ENCODE measurements at places on chromosomes 1 and 21.

GRCh38 chr1:232282498-232282897 lies 347.4 kb downstream of the SIPA1L2 start:
- no peak for DNase-seq
- no peak overlapping the region for H3K27ac ChIP-seq
- H3K4me3 ChIP-seq: no peak overlapping the region

DNA sequence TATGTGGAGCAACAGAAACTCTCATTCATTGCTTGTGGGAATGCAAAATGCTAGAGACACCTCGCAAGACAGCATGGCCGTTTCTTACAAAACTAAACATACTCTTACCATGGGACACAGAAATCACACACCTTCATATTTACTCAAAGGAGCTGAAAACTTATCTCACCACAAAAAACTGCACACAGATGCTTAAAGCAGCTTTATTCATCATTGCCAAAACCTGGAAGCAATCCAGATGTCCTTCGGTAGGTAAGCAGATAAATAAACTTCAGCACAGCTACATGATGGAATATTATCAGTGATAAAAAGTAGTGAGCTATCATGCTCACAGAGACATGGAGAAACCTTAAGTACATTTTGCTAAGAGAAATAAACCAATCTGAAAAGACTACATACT lies 124.3 kb downstream of the RERE start:
- no peak overlapping the region for H3K27ac ChIP-seq
- no peak for DNase-seq
- H3K27me3 ChIP-seq: no peaks in the 10 kb centered on the region
- H3K4me3 ChIP-seq: no peak overlapping the region
- H3K36me3 ChIP-seq: peaks cover 7% of the 10 kb centered on the region

DNA sequence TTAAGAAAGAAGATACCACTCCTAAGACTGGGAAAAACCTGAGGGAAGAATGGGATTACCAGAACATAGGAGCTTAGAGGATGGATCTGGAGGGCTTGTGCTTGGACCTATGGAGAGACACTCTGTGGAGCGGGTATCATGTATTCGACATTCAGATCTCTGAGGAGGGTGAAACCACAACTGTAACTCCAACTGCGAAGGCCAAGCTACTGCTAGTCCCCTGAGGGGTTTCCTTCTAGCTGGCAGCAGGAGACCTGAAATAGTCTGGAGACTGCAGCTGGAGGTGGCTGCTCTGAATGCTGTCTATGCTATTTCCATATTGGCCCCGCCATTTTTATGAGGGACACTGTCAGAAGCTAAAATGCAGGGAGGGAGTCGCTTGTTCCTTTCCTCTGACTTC lies 462.3 kb downstream of the PTPRC start:
- DNase-seq: no peak
- no peak overlapping the region for H3K27ac ChIP-seq
- H3K4me3 ChIP-seq: no peak overlapping the region
- H3K36me3 ChIP-seq: no peaks in the 10 kb centered on the region
- no peaks in the 10 kb centered on the region for H3K4me1 ChIP-seq
- H3K27me3 ChIP-seq: no peaks in the 10 kb centered on the region

- H3K36me3 ChIP-seq: peaks cover 2% of the 10 kb centered on the region
- H3K27me3 ChIP-seq: no peaks in the 10 kb centered on the region
- DNase-seq: no peak
- H3K4me1 ChIP-seq: no peaks in the 10 kb centered on the region
- H3K4me3 ChIP-seq: no peak overlapping the region
Observed at GRCh38 chr1:211335522-211336157, 9.0 kb downstream of the TRAF5 start.

DNA sequence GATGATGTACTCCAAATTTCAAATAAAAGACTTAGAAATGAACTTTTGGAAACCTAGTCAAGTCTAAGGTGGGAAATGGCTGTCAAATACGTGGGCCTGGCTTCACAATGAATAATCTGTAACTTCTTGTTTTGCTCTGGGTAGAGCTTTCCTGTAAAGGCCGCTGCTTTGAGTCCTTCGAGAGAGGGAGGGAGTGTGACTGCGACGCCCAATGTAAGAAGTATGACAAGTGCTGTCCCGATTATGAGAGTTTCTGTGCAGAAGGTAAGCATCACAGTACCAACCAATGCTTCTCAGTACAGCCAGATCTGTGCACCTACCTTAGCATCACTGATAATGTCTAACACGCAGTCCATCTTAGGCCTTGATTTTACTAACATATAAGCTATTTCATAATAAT lies 73.6 kb downstream of the TPR start:
- no peak overlapping the region for H3K4me3 ChIP-seq
- peaks cover 3% of the 10 kb centered on the region for H3K4me1 ChIP-seq
- H3K27ac ChIP-seq: no peak overlapping the region

- H3K4me3 ChIP-seq: no peak overlapping the region
- DNase-seq: no peak
- H3K27me3 ChIP-seq: no peaks in the 10 kb centered on the region
- no peak overlapping the region for H3K27ac ChIP-seq
- peaks cover 10% of the 10 kb centered on the region for H3K36me3 ChIP-seq
Observed at GRCh38 chr1:185059950-185060571, 14.7 kb downstream of the RNF2 start.

DNA sequence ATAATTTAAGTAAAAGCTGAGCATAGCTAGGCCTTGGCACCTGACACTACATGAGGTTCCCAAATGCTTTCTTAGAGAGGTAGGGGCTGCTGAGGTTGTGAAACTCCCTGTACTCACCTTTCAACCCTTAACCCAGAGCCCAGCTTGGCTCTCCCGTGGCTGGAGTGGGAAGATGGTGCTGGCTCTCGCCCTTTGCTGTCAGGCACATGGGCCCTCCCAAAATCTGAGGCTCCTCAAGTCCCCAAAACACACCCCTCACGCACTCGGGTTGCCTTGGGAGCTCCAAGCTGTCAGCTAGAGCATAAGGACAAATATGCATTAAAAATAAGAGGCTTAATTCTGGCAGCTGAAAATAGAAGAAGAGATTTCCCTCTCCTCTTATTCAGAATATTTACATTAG lies 46.7 kb upstream of the PLPPR4 start:
- no peaks in the 10 kb centered on the region for H3K36me3 ChIP-seq
- DNase-seq: peak; percentile 70
- no peak overlapping the region for H3K4me3 ChIP-seq
- no peaks in the 10 kb centered on the region for H3K4me1 ChIP-seq
- peaks cover 77% of the 10 kb centered on the region for H3K27me3 ChIP-seq

- H3K27ac ChIP-seq: no peak overlapping the region
- DNase-seq: peak; percentile 90
- no peaks in the 10 kb centered on the region for H3K4me1 ChIP-seq
- no peaks in the 10 kb centered on the region for H3K36me3 ChIP-seq
- no peaks in the 10 kb centered on the region for H3K27me3 ChIP-seq
Observed at GRCh38 chr1:71462247-71462646, 381.4 kb upstream of the ZRANB2 start.

- H3K27me3 ChIP-seq: no peaks in the 10 kb centered on the region
- H3K4me3 ChIP-seq: no peak overlapping the region
- DNase-seq: peak; percentile 59
- no peaks in the 10 kb centered on the region for H3K36me3 ChIP-seq
- H3K27ac ChIP-seq: no peak overlapping the region
Observed at GRCh38 chr1:198088360-198089071, 68.3 kb upstream of the NEK7 start.

DNA sequence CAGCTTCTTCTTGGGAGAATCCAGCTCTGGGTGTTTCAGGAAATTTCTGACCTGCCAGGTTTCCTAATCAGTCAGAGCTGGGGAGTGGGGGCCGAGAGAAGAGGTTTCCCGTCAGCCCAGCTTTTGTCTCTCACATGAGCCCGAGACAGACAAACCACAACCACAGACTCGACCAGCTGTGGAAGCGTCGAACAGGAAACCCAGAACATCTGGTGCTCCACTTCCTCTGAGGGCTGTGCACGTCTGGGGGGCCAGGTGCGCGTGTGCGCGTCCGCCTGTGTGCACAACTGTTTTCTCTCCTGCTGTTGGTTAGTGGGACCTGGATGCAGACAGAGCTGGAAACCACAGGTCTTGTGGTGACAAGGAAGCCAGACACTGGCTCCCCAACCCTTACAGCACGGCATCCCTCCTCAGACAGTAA lies 113.0 kb upstream of the SLC25A33 start:
- H3K27ac ChIP-seq: no peak overlapping the region
- DNase-seq: no peak
- H3K4me1 ChIP-seq: peaks cover 7% of the 10 kb centered on the region
- no peaks in the 10 kb centered on the region for H3K27me3 ChIP-seq
- H3K4me3 ChIP-seq: no peak overlapping the region

DNA sequence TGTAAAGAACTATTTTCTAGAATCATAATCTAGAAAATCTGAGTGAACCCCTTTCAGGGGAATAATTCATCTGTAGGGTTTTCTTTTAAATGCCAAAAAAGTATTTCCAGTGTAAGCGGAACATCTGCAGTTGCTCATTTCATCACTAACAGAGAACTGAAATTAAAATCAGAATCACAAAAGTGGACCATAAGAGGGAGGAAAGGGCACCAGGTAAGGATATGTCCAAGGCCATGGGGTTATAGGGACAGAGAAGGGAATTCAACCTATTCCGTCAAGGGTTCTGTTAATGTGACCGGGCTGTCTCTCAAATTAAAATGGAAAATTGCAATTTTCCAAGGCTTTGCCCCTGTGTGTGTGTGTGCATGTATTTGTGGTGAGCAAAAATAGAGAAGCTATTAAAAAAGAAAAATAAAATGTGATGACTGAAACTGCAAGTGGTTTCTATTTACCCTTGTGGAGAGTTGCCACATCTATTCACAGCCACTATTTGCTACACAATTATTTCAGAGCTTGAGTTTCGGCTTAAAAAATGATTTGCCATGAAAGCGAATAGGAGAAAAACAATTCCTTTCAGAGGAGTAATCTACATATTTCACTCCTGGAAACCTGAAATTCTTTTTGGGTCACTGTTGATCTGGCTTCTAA lies 53.1 kb downstream of the APP start:
- no peak overlapping the region for H3K4me3 ChIP-seq
- no peak for DNase-seq
- no peak overlapping the region for H3K27ac ChIP-seq

DNA sequence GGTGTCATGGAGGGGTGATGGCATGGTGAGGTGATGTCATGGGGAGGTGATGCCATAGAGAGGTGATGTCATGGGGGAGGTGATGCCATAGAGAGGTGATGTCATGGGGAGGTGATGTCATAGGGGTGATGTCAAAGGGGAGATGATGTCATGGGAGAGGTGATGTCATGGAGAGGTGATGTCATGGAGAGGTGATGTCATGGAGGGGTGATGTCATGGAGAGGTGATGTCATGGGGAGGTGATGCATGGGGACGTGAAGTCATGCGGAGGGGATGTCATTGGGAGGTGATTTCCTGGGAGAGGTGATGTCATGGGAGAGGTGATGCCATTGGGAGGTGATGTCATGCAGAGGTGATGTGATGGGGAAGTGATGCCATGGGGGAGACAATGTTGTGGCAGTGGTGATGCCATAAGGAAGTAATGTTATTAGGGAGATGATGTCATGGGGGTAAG lies 92.1 kb upstream of the C1orf174 start:
- no peak overlapping the region for H3K4me3 ChIP-seq
- no peaks in the 10 kb centered on the region for H3K36me3 ChIP-seq
- H3K27ac ChIP-seq: no peak overlapping the region

DNA sequence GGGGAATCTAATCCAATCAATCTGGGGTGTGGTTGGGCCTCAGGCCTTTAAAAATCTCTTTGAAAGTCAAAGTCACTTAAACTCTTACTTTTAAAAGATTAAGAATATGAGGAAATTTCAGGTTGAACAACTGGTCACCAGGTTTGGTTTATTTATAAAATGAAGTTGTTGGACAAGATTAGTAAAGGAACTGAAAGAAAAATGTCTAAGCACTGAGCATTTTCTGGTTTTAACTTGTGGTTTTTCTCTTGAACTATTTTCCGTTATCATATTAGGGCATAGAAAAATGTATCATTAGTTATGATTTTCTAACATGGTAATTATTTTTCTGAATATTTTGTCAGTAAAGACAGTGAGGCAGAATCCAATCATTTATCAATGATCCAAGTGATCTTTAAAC lies 49.6 kb downstream of the RGS2 start:
- H3K36me3 ChIP-seq: no peaks in the 10 kb centered on the region
- H3K27me3 ChIP-seq: no peaks in the 10 kb centered on the region
- no peaks in the 10 kb centered on the region for H3K4me1 ChIP-seq
- no peak overlapping the region for H3K27ac ChIP-seq
- H3K4me3 ChIP-seq: no peak overlapping the region
- DNase-seq: no peak

GRCh38 chr1:5119366-5120234 lies 465.2 kb downstream of the AJAP1 start:
- H3K4me1 ChIP-seq: peaks cover 4% of the 10 kb centered on the region
- H3K36me3 ChIP-seq: no peaks in the 10 kb centered on the region
- no peak overlapping the region for H3K4me3 ChIP-seq
- peak; percentile 82 for DNase-seq
- no peak overlapping the region for H3K27ac ChIP-seq

- no peaks in the 10 kb centered on the region for H3K36me3 ChIP-seq
- DNase-seq: peak; percentile 90
- H3K27me3 ChIP-seq: no peaks in the 10 kb centered on the region
- H3K27ac ChIP-seq: no peak overlapping the region
- no peaks in the 10 kb centered on the region for H3K4me1 ChIP-seq
- no peak overlapping the region for H3K4me3 ChIP-seq
Observed at GRCh38 chr1:150168960-150169601, 19.4 kb downstream of the PLEKHO1 start.

DNA sequence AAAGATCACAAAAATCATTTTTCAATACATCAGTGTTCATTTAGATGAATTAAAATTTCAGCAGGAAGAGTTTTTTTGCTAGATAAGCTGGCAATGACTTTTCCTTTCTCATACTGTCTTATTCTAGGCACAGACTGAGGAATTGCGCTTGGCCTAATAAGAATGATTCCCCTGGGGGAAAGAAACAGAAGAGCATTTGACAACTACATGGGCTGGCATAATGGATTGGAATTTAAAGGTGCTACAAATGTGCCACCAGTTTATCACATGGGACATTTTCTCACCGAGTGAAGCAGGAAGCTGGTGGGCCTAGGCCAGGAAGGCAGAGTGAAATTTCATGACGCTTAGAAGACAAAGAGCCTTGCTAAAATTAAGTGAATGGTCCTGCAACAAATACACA lies 39.3 kb downstream of the CDKN2C start:
- no peak overlapping the region for H3K4me3 ChIP-seq
- no peaks in the 10 kb centered on the region for H3K27me3 ChIP-seq
- no peak for DNase-seq
- H3K27ac ChIP-seq: no peak overlapping the region

GRCh38 chr21:46515109-46515508 lies 56.4 kb downstream of the DIP2A start:
- no peaks in the 10 kb centered on the region for H3K4me1 ChIP-seq
- H3K36me3 ChIP-seq: peaks cover 60% of the 10 kb centered on the region
- no peak overlapping the region for H3K27ac ChIP-seq
- no peaks in the 10 kb centered on the region for H3K27me3 ChIP-seq
